ENCODE measurements at places on chromosomes 1 and 21.

DNA sequence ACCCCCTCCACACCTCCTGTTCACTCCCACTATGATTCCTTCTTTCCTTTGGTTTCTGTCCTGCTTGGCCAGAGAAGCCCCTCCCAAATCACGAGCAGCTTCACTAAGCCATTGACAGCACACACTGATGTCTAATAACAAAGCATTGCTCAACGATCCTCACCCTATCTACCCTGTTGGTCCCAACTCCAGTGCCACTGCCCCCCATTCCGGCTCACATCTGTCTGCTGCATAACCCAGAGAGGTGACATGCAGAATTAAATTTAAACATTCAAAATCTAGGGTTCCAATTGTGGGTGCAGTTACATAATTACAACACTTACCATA is 236.9 kb downstream of the TTLL7 start:
- DNase-seq = no peak

DNA sequence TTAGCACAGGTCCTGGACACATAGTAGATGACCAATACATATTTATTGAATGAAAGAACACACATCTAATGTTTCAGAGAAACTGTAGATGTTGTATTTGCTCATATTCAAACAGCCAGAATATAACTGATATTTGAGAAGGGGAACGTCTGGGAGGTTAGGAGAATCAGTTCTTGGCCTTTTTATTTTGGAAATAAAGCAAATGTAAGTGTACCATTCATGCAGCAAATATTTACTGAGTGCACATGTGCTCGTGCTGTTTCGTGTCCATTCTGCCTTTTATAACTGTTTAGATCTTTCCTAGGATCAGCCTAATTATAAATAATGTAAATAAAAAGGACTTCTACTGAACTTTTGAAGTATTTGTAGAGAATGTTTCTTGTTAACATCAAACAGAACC is 103.8 kb downstream of the GREM2 start:
- DNase-seq = no peak

- no peak for DNase-seq
These were observed 36.5 kb upstream of the DNASE2B start for GRCh38 chr1:84361796-84362195.

DNA sequence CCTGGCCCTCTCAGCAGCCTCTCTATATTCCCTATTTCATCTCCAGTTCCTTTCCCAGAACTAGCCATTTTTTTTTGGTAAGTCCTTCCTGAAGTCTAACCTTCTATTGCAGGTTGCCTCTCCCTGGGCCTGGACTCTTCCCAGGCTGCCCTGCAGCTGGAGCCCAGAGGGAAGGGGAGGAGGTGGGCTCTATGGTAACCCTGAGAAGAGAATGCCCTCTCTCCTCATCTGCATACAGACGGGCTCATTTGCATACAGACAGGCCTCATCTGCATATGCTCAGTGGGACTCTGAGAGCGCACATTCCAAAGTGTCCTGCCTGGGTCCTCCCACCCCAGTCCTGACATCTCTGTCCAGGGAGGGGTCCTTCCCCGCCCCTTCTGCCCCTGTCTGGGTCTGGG is 32.7 kb downstream of the RHBG start:
- no peak for DNase-seq

DNA sequence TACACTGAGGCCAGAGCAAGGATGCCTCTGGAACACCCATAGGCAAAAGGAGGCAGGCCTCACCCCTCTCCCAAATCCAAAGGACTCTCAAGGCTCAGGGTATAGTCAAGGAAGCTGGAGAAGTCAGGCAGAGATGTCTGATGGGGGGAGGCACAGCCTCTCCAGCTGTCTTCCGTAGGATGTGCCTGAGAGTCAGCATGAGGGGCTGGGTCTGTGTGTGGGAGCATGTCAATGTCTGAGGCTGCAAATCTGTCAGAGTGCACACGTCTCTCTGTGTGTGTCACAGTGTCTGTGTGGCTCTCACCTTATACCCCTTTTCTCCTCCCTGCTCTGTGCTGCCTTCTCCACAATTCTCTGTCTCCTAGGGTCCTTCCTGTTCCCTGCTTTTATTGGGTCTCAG is 4.0 kb downstream of the HPCAL4 start:
- DNase-seq = no peak

Data from HuH-7 (cell line).